ENCODE measurements at places on chromosomes 5 and 9.

GRCh38 chr5:10556289-10556807 is 7.5 kb upstream of the ANKRD33B start:
- peak; percentile 60 for DNase-seq

DNA sequence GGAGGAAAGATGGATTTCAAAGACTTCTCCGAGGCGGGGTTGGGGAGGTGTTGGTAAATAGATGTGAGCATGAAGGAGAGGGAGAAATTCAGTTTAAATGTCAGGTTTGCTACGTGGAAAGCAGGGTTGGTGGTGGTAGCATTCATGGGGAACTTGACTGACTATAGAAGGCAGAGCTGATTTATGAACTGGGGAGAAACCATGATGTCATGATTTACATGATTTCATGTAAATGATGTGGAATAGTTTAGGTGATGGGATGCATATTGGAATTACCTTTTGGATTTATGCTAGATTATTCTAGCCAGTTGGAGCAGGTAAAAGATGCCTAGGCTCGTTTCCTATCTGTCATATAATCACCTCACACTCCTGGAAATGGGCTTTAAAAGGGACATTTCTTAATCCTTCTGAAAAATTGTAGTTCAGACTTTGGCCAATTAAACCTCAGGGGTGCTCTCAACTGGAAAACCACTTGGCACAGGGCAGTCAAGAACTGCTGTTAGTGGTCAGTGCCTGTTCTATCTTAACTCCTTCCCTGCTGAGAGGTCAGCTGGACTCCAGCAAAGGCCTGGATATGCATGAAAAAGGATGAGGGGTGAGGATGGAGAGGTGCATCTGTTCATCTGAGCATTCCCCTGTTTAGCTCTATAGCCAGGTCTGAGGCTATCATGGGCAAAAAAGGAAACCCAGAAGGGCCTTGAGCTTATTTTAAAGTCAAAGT is 50.1 kb upstream of the BASP1 start:
- DNase-seq = no peak

DNA sequence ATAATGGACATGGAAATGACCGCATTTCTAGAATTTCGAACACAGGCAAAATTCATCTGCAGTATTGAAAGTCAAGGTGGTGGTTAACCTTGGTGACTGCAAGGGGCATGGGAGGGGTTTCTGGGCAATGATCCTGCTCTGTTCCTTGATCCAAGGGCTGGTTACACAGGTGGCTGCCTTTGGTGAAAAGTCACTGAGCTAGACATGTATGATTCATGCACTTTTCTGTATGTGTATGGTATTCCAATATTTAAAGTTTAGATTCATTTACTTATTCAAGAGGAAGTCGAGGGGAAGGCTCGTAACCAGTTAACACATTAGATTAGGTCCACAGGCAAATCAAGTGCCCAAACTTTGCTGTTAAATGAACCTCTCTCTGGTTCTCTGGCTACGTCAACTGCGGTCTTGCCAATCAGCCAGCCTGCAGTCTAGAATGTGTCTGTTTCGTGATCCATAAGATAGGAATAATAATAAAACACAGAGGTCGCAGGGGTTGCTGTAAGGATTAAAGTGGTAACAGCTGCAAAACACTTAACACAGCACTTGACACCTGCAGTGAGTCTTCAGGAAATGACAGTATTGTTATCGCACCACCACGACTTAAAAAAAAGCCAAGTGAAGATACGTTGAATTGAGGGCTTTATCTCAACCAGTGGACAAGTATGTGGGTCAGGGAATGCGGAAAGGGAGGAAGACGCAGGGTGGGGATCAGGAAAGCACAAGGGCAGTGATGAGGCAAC is 92.5 kb downstream of the TLE1 start:
- DNase-seq = no peak

GRCh38 chr5:60257596-60258271 is 364.2 kb upstream of the PDE4D start:
- no peak for DNase-seq

DNA sequence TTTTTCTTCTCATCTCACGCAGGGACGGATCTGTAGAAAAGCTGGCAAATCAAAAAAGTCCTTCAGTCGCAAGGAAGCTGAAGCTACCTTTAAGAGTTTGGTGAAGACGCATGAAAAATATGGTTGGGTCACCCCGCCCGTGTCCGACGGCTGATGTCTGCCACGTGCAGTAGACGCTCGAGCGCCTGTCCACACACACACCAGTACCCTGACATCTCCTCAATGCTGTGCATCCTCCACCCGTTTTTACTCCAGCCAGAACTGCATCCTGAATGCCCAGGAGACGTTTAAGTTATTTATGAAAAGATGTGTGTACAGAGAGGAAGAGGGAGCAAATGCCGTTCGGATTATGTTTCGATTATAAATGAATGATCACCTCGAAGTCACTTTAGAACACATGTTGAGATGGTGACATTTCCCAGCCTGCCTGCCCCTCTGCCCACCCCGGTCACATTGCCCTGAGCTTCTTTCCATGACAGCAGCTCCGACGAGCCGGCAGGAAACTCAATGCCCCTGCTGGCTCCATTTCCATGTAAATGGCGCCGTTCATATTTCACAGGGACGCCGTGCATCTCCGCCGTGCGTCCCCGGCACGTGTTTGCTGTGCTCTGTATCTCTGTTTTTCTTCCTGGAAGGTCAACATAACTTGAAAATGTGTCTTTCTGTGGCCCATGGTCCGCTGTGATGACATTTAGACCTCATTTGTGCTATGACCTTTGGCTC is 42.7 kb downstream of the UBE2QL1 start:
- DNase-seq = no peak

DNA sequence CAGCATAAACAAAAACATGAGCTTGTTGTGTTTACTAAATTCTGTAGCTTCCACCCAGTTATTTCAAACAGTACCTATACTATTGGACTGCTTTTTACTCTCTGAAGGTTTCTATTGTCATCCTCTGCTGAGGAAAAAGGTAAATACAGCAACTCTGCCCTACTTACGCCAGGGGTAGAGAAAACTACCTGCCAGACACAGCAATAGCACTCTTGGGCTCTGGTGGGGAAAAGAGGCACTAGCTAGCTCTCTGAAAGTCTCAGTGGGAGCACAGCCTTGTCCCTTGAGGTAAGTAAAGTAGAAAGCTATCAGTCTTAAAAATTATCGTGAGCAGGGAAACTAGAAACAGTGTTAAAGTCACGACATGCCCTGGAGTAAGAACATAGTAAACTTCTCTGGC is 3.7 kb downstream of the HCN1 start:
- no peak for DNase-seq

- DNase-seq = no peak
Observed at GRCh38 chr5:50320131-50320749, 120.8 kb downstream of the EMB start.

- DNase-seq = no peak
Observed at GRCh38 chr9:84655447-84655846, 14.1 kb upstream of the NTRK2 start.

DNA sequence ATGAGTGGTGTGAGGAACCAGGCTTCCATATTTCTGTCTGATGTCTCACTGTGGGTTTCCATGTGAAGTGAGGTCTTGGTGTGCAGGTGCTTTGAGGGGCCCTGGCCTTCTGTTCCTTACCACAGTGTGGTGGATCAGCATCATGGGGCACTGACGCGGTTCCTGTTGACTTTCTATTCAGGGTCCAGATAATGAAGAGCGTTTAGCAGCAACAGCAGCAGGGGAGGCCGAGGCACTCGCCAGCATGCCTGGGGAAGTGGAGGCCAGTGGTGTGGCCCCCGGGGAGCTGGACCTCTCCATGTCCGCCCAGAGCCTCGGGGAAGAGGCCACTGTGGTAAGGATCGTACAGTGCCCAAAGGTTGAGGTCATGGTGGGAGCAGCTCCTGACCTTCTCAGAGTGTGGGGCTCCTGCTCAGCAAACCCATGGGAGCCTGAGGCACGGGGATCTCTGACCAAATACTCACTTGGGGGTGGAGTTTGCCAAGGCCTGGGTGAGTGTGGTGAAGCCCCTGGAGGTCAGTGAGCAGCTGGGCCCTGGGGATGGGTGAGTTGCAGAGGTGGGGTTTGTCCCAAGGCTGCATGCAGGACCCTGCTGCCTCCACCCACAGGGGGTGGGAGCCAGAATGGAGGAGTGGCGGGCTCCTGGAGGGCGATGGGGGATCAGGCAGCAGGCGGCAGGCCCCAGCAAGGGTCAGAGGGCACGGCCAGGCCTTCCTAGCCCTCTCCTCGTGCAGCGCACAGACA is 61.2 kb downstream of the COL15A1 start:
- no peak for DNase-seq
